ENCODE measurements at places on chromosomes 7 and 10.

- DNase-seq, result no peak
Measured at GRCh38 chr10:96987842-96988175, 155.7 kb downstream of the LCOR start.

DNA sequence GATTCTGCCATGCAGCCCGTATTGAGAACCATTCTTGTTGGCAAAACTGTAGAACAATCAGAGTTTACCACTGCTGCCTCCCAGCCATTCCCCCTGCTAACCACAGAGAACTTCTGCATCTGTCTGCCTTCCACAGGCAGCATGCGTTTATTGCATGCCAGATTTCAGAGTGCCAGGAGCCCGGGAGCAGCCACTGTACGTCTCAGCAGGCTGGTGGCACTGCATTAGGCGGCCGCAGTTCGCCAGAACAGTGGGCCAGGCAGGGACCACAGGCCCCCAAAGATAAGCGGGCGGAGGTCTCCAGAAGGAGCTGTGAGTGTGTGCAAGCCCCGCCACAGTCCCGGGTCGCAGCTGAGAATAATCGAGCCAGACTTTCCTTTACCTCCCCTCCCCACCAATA lies 31.8 kb downstream of the ZNF467 start:
- no peak for DNase-seq

- no peak for DNase-seq
Measured at GRCh38 chr7:107486041-107486440, 16.2 kb downstream of the GPR22 start.

DNA sequence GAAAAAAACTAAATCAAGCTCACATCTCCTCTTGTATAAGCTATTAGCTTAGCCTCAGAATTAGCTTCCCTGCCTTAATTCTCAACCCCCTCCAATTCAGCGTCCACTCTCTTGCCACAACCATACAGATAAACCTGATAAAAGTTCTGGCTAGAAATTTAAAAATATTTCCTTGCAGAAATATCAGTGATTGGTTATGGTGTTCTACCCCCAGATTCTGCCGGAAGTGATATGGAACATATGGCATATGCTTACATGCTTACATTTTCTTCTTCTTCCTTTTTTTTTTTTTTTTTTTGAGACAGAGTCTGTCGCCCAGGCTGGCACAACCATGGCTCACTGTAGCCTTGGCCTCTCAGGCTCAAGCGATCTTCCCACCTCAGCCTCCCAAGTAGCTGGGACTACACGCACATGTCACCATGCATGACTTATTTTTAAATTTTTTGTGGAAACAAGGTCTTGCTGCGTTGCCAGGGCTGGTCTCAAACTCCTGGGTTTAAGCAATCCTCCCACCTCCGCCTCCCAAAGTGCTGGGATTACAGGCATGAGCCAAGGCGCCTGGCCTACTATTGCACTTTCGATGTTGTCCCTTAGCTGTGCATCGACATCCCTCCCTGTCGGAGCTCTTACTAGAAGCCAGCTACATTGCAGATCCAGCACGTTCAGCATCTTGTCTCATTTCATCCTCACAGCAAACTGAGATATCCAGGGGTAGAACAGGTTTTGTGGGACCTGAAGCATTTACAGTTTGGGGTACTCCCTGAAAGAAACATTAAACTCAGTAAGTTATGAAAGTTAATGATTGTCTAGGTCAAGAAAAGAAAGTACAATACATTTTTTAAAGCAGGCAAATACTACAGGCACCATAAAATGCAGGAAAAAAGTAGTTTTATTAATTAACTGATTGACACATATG lies 205.6 kb upstream of the TCF7L2 start:
- no peak for DNase-seq

All from kidney epithelial cell (primary cell).